NCI-H1436 (cell line): ENCODE measurements at places on chromosomes 5 and 9.

GRCh38 chr9:91904588-91905236 is 45.3 kb downstream of the ROR2 start:
- no peak for DNase-seq

GRCh38 chr5:107461770-107462169 is 209.0 kb downstream of the EFNA5 start:
- DNase-seq: no peak

- no peak for DNase-seq
Observed at GRCh38 chr5:69300537-69301203, 31.9 kb downstream of the CCDC125 start.

- peak; percentile 68 for DNase-seq
Observed at GRCh38 chr9:92138157-92138959, 23.1 kb upstream of the SPTLC1 start.

- no peak for DNase-seq
Observed at GRCh38 chr5:80644900-80645299, 9.6 kb upstream of the MSH3 start.

- no peak for DNase-seq
Observed at GRCh38 chr5:55868846-55869245, 17.7 kb downstream of the IL31RA start.

GRCh38 chr9:9002826-9003583 is 1203.4 kb upstream of the DMAC1 start:
- no peak for DNase-seq

DNA sequence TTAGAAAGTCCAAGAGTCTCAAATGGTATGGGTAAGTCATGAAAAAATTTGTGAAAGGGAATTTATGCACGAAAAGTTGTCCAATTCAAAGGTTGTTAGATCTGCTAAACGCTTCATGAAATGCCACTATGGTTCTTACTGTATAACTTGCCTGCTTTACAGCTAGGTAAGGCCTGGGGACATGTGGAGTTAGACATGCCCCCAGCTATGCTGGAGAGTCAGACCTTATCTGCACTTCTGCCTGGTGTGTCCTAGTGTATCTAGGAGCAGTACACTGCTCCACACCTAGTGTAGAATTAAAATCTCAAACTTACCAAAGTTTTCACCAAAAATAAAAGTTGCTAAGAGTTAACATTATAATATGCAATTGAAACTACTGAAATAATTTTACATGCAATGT is 136.8 kb downstream of the MAPKAP1 start:
- no peak for DNase-seq

- DNase-seq: no peak
Observed at GRCh38 chr5:97735209-97735608, 552.2 kb upstream of the RIOK2 start.

GRCh38 chr9:115804206-115804605 is 349.4 kb upstream of the PAPPA start:
- DNase-seq: no peak

DNA sequence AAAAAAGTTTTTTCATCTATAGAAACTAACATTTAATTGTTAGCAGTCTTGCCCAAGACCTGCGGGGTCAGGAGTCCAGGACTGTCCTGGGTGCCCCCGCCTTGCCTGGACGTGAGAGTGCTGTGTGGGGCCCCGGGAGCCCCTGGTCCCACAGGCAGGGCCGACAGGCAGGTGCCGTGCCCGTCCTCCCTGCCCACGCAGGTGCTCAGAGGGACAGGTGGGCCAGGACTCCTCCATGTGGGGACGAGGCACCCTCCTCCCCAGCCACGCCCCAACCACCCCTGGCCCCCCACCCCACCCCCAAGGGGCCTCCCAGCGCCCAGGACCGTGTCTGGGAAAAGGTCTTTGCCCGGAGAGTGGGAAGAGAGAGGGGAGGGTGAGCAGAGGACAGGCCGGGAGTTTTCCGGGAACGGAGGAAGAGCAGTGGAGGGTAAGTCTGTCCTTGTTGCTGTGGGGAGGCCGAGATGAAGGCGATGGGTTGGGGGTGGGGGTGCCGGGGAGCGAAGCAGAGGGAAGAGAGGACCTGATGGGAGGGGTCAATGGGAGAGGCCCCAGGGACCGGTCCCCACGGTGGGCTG is 2.7 kb upstream of the LCN12 start:
- DNase-seq: no peak

GRCh38 chr9:79768194-79768593 is 196.4 kb downstream of the TLE4 start:
- no peak for DNase-seq

DNA sequence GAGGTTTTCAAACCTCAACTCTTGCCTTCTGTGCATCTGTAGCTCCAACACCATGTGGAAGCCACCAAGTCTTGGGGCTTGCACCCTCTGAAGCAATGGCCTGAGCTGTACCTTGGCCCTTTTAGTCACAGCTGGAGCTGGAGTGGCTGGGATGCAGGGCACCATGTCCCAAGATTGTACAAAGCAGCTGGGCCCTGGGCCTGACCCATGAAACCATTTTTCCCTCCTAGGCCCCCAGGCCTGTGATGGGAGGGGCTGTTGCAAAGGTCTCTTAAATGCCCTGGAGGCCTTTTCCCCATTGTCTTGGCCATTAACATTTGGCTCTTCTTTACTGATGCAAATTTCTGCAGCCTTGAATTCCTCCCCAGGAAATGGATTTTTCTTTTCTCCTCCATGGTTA is 11.8 kb upstream of the ENTREP1 start:
- DNase-seq: no peak

- no peak for DNase-seq
Observed at GRCh38 chr9:116391306-116391900, 237.8 kb downstream of the PAPPA start.

DNA sequence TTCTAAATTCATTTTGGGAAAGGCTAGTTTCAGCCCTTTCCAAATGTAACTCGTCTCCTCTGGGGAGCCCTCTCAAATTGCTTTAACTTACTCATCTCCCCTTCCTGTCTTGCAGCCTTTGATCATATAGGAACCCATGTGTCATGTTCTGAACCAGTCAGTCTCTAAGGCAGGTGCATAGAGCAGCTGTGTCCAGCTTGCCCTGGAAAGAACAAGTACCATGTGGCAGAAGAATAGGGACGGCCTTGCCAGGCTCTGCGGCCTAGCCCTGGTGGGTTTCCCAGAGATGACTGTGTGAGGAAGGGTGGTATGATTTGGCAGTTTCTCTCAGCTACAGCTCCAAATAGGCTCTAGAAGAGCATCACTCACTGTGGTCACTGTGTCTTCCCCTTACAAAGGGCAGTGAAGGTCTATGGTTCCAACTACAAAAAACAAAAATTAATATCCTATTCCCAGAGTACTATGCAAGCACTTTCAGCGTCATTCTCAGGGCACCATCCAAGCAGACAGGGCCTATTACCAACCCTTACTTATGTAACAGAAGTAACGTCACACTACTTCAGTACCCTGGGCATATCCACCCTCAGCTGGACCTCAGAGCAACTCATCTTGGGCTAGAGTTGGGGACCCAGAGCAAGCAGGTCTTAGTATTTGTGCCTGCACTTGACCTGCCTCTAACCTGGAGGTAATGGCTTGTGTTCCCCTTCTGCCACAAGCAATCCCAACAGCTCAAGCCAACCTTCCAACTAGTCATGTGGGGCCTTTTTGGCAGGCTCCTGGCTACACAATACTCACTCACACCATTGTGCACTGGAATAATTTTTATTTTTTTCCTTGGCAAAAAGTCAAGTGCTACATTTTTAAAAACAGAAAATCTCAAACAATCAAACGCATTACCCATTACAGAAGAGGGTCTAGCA is 37.2 kb upstream of the UBAP2 start:
- DNase-seq: no peak

DNA sequence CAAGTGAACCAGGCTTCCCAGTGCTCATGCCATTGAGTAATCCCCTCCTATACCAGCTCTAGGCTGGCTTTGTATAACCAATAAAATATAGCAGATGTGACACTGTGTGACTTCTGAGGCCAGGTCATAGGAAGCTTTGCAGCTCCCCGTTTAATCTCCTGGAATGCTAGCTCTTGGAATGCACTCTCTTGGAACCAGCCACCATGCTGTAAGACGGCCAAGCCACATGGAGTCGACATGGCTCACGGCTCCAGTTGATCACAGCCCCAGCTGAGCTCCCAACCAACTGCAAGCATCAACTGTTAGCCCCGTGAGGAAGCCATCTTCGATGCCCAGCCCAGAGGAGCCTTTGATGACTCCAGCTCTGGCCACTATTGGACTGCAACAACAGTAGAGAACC is 74.5 kb downstream of the SH3TC2 start:
- no peak for DNase-seq
